Bronchial smooth muscle cell (primary cell): ENCODE measurements at places on chromosomes 2 and 18. TPM values are rescaled to one million over a fixed set of nuclear protein-coding genes. Genes with fewer than 3 reads are reported as not detected.

SH2D6 gene
- 0.17 and 0.63 TPM in 2 replicates for total RNA-seq

DBI gene
- 101 and 116 TPM in 2 replicates for total RNA-seq

DTNA gene
- 12.6 and 19.1 TPM in 2 replicates for total RNA-seq

CYP27C1 gene
- under 0.01 TPM in 1 of 2 replicates, not detected in the other for total RNA-seq

TSPYL6 gene
- not detected in 2 replicates for total RNA-seq

INSIG2 gene
- total RNA-seq = 4.1 and 6.5 TPM in 2 replicates

CD8B2 gene
- total RNA-seq = not detected in 2 replicates

RGPD3 gene
- total RNA-seq = under 0.01 TPM in 2 replicates

FBXO15 gene
- 0.79 and 2.1 TPM in 2 replicates for total RNA-seq

CXCR4 gene
- under 0.01 and 0.09 TPM in 2 replicates for total RNA-seq

CLIP4 gene
- 50.0 and 61.0 TPM in 2 replicates for total RNA-seq
